Putamen (tissue), 1 donor: ENCODE measurements at places on chromosomes 11 and 22.

- DNase-seq, result no peak
Measured at GRCh38 chr22:24103301-24103700, 78.0 kb upstream of the SUSD2 start.

DNA sequence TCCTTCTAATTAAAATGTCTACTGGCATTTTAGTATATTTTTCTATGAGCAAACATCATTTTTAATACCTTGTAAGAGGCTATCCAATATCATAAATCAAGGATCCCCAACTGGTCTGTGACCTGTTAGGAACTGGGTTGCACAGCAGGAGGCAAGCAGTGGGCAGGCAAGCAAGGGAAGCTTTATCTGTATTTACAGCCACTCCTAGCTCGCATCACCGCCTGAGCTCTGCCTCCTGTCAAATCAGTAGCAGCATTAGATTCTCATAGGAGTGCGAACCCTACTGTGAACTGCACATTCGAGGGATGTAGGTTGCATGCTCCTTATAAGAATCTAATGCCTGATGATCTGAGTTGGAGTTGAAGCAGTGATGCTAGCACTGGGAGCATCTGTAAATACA is 70.2 kb upstream of the CREB3L1 start:
- no peak for DNase-seq

- DNase-seq, result no peak
Measured at GRCh38 chr11:99683933-99684332, 663.2 kb downstream of the CNTN5 start.

GRCh38 chr11:11477695-11478420 is 124.8 kb upstream of the CSNK2A3 start:
- DNase-seq, result no peak

GRCh38 chr11:60955571-60955970 is 3.6 kb upstream of the SLC15A3 start:
- no peak for DNase-seq

GRCh38 chr22:19174106-19175025 is 4.2 kb downstream of the SLC25A1 start:
- DNase-seq, result no peak

DNA sequence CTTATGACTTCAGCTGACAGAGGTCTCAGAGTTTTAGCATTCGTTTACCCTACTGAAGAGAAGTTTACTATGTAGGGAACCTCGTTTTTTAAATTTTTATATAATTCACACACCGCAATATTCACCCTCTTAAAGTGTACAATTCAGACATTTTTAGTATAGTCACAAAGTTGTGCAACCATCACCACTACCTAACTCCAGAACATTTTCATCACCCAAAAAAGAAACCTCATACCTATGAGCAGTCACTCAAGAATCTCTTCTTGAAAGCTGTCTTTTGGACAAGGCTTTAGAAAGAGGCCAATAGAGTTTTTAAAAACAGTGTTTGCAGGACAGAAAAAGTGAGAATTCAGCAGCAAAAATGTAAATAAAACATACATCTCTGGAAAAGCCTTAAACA is 39.5 kb upstream of the CLNS1A start:
- no peak for DNase-seq

DNA sequence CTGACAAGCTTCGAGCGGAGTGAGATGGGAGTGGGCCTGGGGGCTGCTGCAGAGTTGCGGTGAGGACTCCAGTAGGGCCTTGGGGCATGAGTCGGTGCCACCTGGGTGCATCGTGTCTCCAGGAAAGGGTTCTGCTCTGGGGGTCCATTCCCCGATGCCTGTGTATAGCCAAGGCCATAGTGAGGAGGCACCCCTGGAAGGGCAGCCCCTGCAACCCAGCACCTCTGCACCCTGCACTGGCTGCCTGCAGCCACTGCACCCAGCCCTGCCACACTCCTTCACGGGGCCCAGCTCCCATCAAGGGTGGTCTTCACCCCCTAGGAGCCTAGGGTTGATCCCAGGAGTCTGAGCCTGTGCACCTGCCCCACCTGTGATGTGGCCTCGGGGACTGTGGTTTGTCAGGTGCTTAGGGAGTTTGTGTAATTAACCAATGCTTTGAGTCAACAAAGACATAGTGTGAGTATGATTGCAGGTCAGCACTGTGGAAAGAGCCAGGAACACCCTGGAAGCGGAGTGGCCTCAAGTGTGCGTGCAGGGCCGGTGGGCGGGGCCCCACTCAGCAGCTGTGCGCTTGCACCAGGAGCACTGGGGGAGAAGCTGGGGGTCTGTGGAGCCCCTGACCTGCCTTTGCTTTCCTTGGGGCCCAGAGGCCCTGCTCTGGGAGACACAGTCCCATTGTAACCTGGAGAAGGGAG is 1299.3 kb downstream of the BRD1 start:
- DNase-seq, result no peak

- DNase-seq, result no peak
Measured at GRCh38 chr11:12845739-12846358, 163.3 kb upstream of the RASSF10 start.

DNA sequence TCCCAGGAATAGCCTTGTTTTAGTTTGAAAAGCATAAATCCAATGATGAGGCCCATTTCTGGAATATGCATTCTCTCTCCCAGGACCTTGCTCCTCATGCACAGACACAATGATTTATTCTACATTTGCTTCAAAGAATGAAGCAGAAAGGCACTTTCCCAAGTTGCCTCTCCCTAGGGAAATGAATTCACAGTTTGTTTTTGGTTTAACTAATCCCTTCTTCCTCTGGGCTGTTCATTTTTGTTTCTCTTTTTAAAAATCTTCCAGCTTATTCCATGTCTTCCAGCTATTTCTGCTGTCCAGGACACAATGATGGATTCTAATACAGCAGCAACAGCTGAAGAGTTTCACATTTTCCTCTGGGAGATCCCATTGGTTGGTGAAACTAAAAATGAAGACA is 1529.2 kb upstream of the TENM4 start:
- DNase-seq, result no peak

GRCh38 chr22:41341990-41342389 is 39.8 kb upstream of the TEF start:
- no peak for DNase-seq

GRCh38 chr11:40281052-40281580 is 1178.3 kb downstream of the LRRC4C start:
- peak; percentile 66 for DNase-seq

DNA sequence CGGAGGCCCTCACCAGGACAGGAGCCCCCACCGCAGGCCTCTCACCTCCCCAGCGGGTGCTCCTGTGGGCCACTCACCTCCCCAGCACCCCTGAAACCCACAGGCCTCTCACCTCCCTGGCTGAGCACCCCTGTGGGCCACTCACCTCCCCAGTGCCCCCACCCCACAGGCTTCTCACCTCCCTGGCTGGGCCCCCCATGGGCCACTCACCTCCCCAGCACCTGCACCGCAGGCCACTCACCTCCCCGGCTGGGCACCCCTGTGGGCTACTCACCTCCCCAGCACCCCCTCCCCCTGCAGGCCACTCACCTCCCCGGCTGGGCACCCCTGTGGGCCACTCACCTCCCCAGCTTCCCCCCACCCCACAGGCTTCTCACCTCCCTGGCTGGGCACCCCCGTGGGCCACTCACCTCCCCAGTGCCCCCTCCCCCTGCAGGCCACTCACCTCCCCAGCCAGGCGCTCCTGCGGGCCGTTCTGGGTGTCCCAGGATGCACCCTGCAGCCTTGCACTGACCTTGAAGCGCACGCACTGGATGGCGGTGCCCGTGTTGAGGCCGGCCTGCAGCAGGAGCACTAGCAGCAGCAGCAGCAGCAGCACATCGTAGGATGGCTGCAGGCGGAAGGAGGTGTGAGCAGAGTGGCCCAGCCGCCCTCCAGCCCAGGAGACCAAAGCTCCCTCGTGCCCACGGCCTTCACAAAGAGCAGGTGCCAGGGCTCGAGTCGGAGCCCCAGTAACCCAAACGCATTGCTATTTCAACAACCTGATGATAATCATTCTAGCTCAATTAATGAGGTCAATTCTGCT is 5.7 kb upstream of the TTLL8 start:
- DNase-seq, result no peak

- DNase-seq, result no peak
Measured at GRCh38 chr11:95516786-95517185, 272.8 kb downstream of the FAM76B start.

DNA sequence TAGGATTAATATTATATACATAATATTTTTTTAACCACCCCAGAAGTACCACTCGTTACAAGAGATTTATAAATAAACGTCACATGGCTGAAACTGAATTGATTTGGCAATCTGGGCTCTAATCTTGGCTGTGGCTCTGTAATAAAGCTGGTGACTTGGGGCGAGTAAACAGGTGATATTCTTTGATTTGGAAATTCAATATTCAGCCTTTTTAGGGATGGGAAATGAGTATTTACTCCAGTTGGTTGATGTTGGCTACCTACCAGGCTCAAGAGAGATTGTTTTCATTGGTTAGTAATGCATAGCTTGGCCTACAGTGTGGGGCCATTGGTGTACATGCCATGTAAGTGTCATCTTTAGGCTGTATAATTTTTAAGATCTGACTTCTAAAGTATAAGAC is 117.7 kb upstream of the SORL1-AS1 start:
- no peak for DNase-seq

GRCh38 chr22:28034760-28035401 is 115.8 kb upstream of the PITPNB start:
- peak; percentile 35 for DNase-seq

DNA sequence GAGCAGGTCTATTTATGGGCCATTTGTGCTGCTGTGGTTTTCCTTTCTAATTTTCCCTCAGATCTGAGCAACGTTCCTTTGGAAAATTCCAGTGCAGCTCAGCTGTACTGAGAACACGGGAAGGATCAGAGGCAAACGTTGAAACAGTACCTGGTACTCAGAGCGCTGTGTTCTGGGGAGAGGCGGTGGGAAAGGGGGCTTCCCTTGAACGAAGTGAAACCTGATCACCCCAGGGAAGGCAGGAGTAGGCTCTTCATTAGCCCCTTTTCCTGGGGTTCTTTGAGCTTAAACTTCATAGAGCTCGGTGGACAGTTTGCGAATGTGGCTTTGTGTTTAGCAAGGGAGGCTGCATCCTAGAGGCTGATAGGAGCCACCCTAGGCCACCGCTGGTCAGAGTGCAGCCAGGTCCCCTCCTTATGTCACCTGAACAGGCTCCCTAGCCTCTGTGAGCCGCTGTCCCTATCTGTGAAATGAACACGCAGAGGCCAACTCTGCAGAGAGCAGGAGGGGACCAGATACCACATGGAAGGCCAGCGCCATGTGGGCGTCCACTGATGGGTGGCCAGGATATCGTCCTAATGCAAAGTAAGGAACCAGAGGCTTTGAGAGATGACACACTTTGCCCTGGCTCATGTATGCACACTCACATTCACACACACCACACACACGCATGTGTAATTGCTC is 1464.8 kb downstream of the BRD1 start:
- no peak for DNase-seq

GRCh38 chr11:109405671-109406070 is 16.3 kb upstream of the C11orf87 start:
- no peak for DNase-seq

- DNase-seq, result no peak
Measured at GRCh38 chr11:43508511-43508918, 149.8 kb downstream of the TTC17 start.

- DNase-seq, result no peak
Measured at GRCh38 chr11:7826324-7826723, 29.6 kb upstream of the OR5P2 start.

GRCh38 chr11:117851106-117851505 is 25.4 kb downstream of the FXYD6 start:
- DNase-seq, result no peak

GRCh38 chr11:8961401-8961800 is 2.8 kb downstream of the TMEM9B start:
- DNase-seq, result no peak

DNA sequence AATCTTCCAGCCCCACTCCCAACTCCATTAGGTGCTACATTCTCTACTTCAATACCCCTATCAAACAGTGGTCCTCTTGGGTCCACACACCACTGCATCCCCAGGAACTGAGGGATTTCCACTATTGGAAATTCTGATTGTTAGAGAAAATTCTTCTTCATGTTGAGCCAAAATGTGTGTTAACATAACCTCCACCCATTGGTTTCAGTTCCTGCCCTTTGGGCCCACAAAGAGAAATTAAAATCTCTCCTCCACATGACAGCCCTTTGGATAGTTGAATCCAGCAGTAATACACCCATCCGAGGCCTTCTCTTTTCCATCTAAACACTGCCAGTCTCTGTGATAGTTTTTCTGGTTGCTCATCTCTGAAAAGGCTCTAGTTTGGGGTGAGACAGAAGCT is 2.1 kb downstream of the VSIG2 start:
- no peak for DNase-seq

DNA sequence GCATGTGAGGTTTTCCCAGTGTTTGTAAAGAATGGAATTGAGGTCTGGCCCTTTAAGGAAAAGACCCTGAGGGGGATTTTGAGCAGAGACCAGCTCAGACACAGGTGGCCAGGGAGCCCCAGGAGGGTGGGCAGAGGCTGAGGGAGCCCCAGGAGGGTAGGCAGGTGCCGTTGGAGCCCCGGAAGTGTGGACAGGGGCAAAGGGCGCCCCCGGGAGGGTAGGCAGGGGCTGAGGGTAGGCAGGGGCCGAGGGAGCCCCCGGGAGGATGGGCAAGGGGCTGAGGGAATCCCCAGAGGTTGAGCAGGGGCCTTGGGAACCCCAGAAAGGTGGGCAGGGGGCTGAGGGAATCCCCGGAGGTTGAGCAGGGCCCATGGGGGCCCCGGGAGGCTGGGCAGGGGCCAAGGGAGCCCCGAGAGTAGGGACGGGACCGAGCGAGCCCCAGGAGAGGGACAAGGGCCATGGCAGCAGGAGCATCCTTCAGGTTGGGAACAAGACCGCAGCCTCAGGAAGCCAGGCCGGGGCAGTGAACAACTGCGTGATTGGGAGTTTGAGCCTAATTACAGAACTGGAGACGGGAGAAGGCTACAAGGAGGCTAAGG is 292.0 kb downstream of the BRD1 start:
- DNase-seq, result no peak

GRCh38 chr11:73346186-73346935 is 29.8 kb upstream of the RELT start:
- no peak for DNase-seq

- no peak for DNase-seq
Measured at GRCh38 chr22:43313244-43313889, 29.8 kb downstream of the SCUBE1 start.
